ENCODE measurements at places on chromosomes 13 and 19.

- no peak for DNase-seq
These were observed 10.9 kb downstream of the GARRE1 start for GRCh38 chr19:34265221-34265650.

DNA sequence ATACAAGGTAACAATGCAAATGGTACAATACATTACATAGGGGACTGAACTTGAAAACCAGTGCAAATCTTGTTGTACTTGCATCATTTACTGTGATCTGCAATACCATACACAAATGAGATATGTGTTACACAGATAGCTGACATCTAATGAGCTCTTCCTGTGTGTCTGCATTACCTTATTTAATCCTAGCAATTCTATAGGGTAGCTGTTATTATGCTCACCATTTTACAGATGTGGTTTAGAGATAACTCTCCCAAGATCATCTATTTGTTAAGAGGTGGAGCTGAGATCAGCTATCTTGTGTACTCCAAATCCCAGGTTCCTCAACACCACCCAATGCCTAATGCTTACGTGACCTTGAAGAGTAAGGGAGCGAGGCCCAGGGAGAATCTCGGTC, 21.4 kb upstream of the SERP2 start:
- no peak for DNase-seq

DNA sequence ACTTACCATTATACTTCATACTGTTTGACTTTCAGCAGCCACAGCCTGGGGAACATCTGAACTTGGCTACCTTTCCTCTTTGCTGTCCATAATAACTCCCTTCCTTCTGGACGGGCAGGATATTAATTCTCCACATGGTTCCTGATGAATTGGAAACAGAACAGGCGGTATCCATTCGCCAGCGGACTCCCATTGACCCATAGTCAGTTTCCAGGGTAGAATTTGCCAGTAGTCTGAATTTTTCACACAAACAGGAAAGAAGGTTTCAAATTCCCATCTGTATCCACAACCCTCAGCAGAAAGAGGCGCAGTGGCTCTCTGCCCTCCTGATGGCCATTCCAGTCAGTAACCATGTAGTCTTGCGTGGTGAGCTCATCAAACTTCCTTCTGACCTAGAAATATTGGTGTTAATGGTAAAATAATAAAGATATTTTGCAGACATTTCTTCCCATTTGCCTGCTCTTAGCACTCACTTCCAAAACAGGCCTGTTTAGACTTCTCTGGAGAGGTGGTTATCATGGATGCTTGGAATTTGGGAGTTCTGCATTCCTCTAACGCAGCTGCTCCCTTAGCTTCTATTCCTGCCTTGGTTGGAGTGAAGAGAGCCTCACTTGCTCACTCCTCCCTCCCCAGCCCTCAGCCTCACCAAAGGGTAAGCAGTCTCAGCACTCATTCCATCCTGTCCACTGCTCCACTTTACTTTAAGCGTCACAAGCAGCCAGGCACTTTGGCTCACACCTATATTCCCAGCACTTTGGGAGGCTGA, 75.0 kb upstream of the OXGR1 start:
- no peak for DNase-seq

GRCh38 chr13:99648066-99648665, 146.9 kb downstream of the TM9SF2 start:
- no peak for DNase-seq

DNA sequence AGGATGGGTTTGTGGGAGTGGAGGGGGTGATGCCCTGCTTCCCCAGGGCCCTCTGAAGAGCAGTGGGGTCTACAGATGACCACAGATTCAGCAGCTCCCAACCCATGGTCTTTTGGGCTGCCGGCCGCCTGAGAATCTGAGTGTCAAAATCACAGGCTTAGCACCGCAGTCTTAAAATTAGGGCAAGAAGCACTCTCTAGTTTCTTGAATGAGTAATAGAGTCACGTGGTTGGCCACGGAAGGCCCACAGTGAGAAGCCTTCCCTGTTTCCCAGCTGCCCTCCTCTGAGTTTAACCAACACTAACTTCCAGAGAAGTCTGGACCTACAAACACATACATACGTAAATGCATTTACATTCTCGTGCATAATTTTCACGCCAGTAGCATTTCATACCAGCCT, 5.2 kb downstream of the PRMT1 start:
- no peak for DNase-seq

GRCh38 chr19:45955905-45956608, 17.6 kb downstream of the NOVA2 start:
- peak; percentile 95 for DNase-seq

GRCh38 chr13:105446197-105446596, 1089.3 kb downstream of the EFNB2 start:
- DNase-seq = no peak

- DNase-seq = peak; percentile 96
These were observed at the start of gene PNMA8A for GRCh38 chr19:46471116-46471733. Gene PNMA8A, minus strand, starts transcription at chr19:46471563. Its CDS starts 528 bp downstream, at chr19:46471035.

- no peak for DNase-seq
These were observed 45.3 kb downstream of the CDK8 start for GRCh38 chr13:26299168-26299750.

DNA sequence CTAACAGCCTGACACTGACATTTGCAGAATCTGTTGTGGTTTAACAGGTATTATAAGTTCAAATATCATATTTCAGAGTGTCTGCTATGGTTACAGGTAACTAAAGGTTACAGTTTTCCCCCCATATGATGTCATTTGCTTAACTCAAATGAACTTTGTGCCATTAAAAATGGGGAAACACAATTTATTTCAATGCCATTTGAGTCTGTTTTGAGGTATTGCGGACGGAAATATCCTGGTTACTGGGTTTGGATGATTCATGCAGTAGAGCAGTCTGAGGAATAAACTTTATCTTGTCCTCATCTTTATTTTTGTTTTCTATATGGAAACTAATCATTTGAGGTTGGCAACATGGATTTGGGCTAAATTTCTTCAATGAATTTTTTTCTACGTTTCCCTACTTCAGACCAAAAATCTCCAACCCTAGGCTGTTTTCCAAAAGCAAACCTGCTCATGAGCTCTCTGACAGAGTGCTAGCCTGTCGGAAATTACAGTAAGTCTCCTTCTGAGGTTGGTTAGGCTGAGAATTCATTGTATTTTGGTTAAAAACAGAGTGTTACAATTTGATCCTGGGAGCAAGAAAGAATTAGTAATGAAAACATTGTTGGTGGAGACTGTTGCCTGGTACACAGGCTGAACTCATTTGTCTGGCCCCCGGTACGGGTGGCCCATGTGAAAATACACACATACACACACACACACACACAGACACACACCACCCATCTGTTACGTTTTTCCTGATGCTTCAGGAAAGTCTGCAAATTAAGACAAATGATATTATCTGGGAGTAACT, 66.1 kb downstream of the AKAP11 start:
- DNase-seq = no peak

DNA sequence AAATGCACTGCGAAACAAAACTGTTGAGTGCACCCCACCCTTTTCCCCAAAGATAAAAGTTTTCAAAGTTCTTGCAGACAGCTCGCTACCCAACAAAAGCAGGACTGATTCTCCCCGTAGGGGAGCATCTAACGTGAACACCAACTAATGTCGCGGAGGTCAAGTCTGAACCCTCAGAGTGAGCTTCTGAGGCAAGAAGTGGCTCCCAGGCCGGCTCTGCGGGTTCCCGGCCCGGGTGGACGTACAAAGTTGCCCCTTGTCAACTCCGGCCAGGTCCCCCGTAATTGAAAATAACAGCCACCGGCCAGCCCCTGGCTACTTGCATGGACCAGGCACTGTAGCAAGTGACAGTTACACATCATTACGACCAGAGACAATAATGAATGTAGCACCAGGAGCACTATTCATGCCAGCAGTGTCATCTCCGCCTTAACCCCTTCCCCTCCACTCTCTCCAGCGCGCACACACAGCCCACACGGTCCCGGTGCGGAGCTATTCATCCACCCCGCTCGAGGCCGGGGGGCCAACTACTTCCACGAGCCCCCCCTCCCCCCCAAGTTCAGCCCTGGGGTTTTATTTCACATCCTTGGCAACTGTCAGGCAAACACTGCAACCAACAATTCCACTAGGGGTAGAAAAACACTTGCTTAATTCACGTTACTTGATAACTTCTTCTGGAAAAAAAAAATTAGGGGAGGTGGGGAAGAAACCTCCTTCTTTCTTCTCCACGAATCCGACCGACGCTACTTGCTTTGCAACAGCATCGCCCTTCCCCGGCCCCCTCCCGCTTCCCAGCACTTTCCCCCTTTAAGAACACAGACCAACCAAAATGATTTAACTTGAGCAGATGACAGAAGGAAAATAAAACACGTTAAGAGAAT, 1.2 kb downstream of the KLF12 start:
- no peak for DNase-seq

- DNase-seq = no peak
These were observed 8.5 kb downstream of the ZNF430 start for GRCh38 chr19:21028969-21029268.

DNA sequence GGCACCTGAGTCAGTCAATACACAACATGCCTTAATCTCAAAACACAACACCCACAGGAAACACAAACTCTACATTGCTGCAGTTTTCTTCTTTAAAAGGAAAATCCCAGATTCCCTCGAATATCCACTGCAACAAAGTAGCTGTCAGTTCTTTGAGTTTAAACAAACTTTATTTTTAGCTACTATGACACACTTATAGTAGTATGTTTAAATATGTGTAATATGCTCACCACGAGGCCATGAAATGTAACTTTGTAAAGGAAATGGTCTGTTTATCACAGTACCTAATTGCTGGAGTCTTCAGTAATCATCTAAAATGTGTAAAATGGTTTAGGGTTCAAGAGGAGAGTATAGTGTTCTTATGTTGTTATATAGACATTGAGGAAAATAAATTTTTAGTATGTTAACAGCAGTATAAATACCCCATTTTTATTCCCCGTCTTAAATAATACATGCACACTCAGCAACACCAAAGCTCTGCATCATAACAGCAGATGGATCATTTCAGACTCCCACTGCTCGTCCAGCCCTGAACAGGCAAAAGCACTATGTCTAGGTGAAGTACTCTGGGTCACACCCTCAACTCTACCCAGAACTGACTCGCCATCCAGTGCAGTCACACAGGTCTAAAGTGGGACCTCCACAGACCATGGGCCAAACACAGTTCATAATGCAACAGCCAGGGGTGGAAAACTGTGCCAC, 20.6 kb downstream of the TUBGCP3 start:
- no peak for DNase-seq

DNA sequence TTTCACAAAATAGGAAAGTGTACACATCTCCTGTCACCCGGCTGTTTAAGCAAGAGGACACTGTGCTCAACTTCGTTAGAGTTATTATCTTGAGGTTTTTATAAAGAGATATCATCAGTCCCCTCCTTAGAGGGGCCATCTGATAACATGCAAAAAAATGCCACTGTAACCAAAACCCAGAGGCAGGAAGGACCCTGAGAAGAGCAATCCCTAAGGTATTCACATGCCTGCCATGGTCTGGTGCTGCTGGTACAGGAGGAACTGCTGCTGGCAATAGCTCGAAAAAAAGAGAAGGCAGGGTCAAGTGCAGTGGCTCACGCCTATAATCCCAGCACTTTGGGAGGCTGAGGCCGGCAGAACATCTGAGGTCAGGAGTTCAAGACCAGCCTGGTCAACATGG, 12.8 kb upstream of the CEACAM3 start:
- no peak for DNase-seq

DNA sequence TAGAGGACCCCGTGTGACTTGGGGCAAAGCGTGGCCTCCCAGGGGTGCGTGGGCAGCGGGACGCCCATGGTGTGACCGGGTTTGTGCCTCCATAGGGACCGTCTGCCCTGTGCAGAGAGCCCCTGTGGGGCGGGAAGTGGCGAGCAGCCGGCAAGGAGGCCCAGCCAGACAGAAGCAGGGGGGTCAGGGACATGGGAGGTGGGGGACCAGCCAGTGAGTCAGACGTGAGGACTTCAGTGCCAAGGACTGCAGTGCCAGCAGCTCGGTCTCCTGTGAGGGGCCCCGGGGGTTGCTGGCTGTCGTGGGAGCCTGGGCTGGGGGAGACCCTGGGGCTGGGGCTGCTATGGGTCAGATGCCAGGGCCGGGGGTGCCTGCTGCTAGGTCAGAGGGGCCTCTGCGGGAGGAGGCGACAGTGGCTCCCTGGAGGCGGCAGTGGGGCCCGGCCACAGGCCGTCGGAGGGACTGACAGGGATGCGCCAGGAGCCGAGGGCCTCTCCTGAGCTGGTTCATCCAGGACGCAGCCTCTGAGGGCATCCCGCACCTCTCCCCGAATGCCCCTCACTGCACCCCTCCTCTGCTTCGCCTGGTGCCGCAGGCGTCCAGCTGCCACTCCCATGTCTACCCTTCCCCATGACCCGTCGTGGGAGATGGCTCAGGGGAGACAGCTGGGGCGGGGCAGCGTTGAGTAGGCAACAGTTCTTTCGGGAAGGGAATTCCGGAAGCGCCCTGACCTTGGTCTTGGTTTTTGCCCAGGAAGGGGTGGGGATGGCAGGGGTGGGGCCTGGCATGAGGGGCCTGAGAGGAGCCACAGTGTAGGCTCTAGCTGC, 80.0 kb downstream of the KDM4B start:
- DNase-seq = no peak

DNA sequence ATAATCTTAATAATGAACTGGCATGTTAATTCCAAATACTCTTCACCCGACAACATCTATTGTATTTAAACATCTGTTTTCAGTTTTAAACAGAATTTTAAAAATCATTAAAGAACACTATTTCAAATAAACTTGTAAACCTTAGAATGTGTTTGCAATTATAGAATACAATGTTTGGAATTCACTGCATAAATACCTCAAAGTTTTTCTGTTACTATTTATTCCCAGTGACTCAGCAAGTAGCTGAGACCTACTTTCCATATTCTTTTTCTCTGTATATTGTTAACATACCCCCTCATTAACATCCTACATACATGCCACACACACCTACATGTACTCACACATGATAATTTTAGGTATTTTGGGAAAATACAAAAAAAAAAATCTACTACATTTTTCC, 1134.3 kb downstream of the SLITRK1 start:
- no peak for DNase-seq

DNA sequence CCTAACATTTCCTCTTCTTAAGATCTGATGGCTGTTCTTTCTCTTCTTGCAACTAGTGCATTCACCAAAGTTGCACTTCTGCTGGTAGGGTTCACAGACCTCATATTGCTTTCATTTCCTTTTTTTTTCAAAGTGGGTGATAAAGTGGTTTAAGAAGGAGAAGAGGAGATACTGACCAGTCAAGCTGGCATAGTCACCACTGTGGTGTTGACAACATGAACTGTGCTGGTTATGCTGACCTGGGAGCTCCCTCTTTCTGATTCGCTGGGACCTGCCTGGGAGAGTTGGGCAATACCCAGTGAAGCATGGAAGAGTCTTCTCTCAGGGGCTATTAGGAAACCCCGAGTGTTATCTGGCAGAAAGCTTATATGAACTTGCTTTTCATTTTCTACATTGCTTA, 222.9 kb downstream of the SLITRK5 start:
- DNase-seq = no peak

GRCh38 chr19:44807652-44808462, 1.0 kb upstream of the BCAM start:
- DNase-seq = no peak

DNA sequence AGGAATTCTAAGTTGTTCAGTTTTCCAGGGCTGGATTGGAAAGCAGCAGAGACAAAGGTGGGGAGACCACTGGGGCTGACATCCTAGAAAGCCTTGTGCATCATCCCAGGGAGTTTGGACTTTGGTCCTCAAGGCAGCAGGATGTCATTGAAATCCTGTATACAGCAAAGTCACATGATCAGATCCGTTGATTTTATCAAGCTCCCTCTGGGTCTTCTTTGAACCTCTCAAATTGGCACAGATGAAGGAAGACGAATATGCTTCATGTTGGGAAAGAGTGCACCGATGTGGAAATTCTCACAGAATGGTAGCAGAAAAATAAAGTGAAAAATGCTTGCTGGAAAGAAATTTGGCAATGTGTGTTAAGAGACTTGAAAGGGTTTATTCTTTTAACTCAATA, 149.8 kb upstream of the TMTC4 start:
- DNase-seq = no peak

Data from posterior cingulate gyrus (tissue), 11 donors.